ENCODE measurements at places on chromosomes 16 and 17.
A peak's percentile ranks its signal among the peaks of the same experiment; 100 is the strongest.

GRCh38 chr16:77850636-77851333 is 62.4 kb downstream of the VAT1L start:
- no peak for DNase-seq

GRCh38 chr17:76378548-76379274 is 5.7 kb upstream of the SPHK1 start:
- DNase-seq: no peak

GRCh38 chr17:77450742-77451244 is 310.0 kb downstream of the SEC14L1 start:
- DNase-seq: no peak

GRCh38 chr17:41258406-41258805 is 3.2 kb downstream of the KRTAP9-9 start:
- no peak for DNase-seq

DNA sequence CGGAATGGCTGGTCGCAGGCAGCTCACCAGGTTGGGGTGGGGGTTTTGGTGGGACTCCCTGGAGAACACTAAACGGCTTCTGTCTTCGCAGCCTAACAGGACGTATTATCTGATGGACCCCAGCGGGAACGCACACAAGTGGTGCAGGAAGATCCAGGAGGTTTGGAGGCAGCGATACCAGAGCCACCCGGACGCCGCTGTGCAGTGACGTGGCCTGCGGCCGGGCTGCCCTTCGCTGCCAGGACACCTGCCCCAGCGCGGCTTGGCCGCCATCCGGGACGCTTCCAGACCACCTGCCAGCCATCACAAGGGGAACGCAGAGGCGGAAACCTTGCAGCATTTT is 59.7 kb downstream of the PDPK1 start:
- no peak for DNase-seq

- no peak for DNase-seq
Observed at GRCh38 chr17:17870247-17870646, 33.5 kb upstream of the SREBF1 start.

GRCh38 chr16:17334096-17334495 is 136.7 kb downstream of the XYLT1 start:
- peak; percentile 83 for DNase-seq

- no peak for DNase-seq
Observed at GRCh38 chr17:41480136-41480535, 815 bp downstream of the KRT35 start.

GRCh38 chr16:15611610-15612009 is 31.3 kb downstream of the MARF1 start:
- DNase-seq: no peak

- DNase-seq: no peak
Observed at GRCh38 chr17:19390951-19391350, 4.0 kb upstream of the MFAP4 start.

GRCh38 chr16:10992112-10992511 is 47.7 kb downstream of the CLEC16A start:
- no peak for DNase-seq
